ENCODE measurements at places on chromosomes 12 and 14.
A peak's percentile ranks its signal among the peaks of the same experiment; 100 is the strongest.

- peak; percentile 1 for DNase-seq
Measured at GRCh38 chr12:39972119-39972518, 133.8 kb downstream of the SLC2A13 start.

DNA sequence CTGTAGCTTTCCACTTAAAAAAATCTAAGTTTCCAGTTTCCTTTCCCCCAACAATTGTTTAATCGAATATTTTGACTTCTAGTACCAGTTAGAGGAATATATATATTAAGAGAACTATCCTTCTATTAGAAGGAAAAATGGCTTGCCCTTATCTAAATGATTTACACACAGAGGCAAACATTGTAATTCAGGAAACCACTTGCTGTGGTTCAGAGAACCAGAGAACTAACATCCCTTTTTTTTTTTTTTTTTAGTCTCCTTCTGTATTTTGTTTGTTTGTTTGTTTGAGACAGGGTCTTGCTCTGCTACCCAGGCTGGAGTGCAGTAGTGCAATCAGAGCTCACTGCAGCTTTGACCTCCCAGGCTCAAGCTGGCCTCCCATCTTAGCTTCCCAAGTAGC, 746.6 kb downstream of the VRK1 start:
- no peak for DNase-seq

GRCh38 chr12:690466-690865, 27.2 kb upstream of the NINJ2 start:
- no peak for DNase-seq

DNA sequence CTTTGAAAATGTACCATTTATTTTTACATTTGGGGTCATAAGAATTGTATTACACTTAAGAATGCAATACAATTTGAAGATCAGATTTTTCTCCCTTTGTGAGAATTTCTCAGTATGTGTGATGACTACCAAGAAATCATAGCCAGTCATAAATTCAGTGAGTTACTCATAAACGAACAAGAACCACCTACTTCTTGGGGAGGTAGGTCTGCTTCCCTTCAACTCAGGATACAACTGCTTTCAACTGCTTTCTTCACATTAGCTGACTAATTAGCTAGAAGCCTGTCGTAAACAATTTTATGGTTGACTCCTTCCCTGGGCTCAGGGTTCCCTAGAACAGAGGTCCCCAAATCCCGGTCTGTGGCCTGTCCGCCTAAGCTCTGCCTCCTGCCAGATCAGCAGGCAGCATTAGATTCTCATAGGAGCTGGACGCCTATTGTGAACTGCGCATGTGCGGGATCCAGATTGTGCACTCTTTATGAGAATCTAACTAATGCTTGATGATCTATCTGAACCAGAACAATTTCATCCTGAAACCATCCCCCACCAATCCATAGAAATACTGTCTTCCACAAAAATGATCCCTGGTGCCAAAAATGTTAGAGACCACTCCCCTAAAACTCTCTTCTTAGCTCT, 3.7 kb downstream of the ANG start:
- DNase-seq, result no peak

DNA sequence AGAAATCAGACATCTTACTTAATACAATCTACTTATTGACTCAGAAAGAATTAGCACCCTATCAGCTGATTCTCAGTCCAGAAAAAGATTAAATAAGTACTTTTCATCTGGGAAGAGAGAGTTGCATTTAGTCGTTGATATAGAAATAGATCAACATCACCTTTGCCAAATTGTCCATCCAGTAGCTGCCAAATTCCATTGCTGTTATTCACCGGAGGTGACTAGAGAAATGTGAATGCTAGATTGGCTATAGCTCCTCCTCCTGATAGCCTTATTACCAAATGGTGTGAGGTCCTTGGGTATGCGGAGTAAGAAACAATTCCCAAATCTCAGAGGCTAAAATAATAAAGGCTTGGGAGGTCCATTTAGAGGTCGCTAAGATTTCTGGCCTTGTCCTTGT, 723.3 kb upstream of the FLRT2 start:
- no peak for DNase-seq

DNA sequence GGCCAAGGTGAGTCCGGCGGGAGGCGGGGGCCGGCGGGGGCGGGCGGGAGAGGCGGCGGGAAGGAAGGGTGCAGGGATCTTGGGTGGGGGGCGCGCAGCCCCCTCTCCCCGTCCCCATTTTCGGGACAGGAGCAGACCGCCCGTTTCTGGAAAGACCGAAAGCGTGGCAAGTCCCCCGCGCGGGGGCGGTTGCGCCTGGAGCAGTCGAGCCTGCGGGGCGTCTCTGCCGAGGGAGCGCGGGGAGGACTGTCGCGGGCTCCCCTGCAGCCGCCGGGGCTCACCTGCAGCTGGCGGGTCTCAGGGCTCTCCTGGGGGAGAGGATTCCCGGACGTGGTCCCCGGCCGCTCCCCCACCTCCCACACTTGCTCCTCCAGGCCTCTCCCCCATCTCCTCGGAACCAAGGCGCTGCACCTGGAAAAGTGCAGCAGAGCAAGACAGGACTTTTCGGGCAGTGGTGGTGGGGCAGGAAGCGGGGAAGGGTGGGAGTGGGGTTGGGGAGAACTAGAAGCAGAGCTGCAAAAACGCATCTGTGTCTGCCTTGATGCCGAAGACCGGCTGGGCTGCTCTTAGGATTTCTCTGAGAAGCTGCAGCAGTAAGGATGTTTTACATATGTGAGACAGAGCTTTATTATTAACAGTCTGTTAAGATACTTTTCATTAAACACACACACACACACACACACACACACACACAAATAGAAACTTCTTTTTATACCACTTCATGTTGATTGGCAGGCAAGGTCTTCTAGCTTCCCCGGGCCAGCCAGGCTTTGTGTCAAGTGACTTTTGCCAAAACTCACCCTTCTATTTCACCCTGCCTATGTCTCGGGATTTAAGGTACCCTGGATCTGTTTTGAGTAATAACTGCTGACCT, 677 bp downstream of the C12orf75 start:
- DNase-seq, result no peak

DNA sequence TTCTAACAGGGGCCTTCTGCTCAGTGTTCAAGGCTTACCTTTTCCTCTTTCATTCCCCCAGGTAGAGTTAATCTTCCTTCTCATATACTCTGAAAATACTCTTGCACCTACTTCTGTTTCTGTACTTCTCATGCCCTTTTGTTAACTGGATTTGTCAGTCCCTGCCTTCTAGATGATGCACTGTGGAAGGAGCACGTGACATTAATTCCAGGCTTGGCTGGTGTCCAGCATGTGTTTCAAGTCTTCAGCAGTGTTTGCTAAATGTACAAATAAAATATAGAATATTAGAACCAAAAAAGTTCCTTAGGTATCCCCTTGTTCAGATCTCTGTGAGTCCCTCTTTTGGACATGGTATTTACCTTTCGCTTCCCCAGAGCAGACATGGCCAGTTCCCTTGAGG, 27.9 kb upstream of the EVL start:
- peak; percentile 65 for DNase-seq

- DNase-seq, result no peak
Measured at GRCh38 chr12:31687101-31687527, 27.6 kb downstream of the ETFBKMT start.

GRCh38 chr12:83996671-83997070, 915.9 kb downstream of the SLC6A15 start:
- DNase-seq, result peak; percentile 2

- no peak for DNase-seq
Measured at GRCh38 chr12:31363831-31364230, 37.9 kb upstream of the SINHCAF start.

DNA sequence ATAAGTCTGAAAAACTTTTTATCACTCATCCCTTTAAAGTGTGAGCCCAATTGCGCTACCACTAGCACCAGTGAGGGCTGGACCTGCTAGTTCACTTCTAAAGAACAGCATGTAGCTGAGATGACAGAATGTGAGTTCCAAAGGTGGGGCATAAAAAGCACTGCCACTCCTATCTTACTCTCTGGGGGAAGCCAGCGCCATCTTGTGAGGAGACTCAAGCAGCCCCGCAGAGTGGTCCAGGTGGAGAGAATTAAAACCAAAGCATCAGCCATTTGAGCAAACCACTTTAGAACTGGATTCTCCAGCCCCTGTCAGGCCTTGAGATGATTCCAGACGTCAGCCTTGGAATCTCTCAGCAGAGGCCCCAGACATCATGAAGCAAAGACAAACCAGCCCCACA, 39.9 kb downstream of the TMEM132D start:
- DNase-seq, result no peak

- no peak for DNase-seq
Measured at GRCh38 chr14:33720284-33720787, 230.5 kb downstream of the EGLN3 start.

- no peak for DNase-seq
Measured at GRCh38 chr12:22228022-22228875, 106.3 kb downstream of the ST8SIA1 start.

DNA sequence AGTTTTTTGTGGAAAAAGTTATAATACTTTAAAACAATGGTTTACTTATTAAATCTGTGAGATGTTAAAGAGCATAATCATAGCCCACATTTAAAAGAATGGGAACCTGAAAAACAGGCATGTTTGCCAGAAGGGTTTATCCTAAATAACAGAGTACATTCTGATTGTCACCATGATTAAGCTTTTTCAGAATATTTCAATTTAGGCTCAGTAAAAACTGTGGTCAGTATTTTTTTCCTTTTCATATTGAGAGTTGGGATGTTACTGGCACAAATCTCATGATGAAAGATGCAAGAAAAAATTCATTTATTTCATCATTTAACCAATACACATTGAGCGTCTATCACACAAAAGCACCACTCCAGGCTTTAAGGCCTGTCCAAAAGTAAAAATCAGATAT, 18.6 kb downstream of the EPS8 start:
- DNase-seq, result no peak
